ENCODE measurements at places on chromosomes 5 and 9. TPM values are rescaled to one million over a fixed set of nuclear protein-coding genes. Genes with fewer than 3 reads are reported as not detected.
A peak's percentile ranks its signal among the peaks of the same experiment; 100 is the strongest.

The CD274 gene
- 0.95 TPM for total RNA-seq

The SLC6A19 gene
- total RNA-seq = not detected

The TAF11L14 gene
- not detected for total RNA-seq

The TMEFF1 gene
- 1.2 TPM for total RNA-seq

The SLCO6A1 gene
- not detected for total RNA-seq

The CCDC69 gene
- total RNA-seq = 7.2 TPM

The TEX10 gene
- 32.7 TPM for total RNA-seq

The NLN gene
- 33.6 TPM for total RNA-seq

The SPATA31A3 gene
- not detected for total RNA-seq

The RANBP3L gene
- total RNA-seq = 1.6 TPM

The PRR16 gene
- 4.5 TPM for total RNA-seq

The PCDHGA11 gene
- total RNA-seq = 0.66 TPM

The CDKN2A gene
- 0.68 TPM for total RNA-seq

The STOM gene
- 47.0 TPM for total RNA-seq

The ELL2 gene
- 15.2 TPM for total RNA-seq

The SPOCK1 gene
- total RNA-seq = 5.9 TPM

DNA sequence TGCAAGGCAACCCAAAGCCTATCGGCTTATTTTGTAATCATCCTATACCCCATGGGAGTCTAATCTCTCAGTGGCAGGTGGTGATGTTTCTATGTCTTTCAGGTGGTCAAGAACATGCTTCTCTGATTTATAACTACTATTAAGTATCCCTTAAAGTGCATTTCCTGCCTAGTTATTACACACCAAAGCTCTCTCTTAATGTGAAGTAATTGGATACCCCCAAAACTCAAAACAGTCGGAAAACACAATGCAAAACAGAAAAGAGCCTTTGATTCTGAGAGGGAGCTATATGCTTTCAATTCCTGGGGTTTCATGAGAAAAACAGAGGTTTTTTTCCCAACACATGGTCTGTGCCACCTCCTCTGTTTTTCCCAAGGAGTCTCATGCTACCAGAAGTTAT is 416.4 kb downstream of the CSNK1G3 start:
- no peak for DNase-seq

DNA sequence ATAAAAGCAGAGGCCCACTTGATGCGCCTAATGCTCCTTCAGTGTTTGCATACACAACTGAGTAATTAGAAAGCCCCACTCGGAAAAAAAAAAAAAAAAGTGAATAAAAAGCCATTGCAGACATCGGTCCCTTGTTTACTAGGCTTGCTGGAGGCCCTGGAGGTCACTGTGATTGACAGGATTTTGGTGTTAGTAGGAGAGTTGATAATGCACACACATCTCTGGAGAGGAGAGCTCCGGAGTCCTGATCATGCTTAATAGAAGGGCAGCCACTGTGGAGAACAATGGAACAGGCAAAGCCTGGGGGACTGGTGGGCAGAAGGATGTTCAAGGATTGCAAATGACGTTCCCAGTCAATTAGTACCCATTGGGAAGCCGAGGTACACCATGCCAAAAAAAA is 152.5 kb downstream of the EFNA5 start:
- DNase-seq = no peak

GRCh38 chr9:88503081-88503844 is 31.7 kb upstream of the NXNL2 start:
- no peak for DNase-seq

DNA sequence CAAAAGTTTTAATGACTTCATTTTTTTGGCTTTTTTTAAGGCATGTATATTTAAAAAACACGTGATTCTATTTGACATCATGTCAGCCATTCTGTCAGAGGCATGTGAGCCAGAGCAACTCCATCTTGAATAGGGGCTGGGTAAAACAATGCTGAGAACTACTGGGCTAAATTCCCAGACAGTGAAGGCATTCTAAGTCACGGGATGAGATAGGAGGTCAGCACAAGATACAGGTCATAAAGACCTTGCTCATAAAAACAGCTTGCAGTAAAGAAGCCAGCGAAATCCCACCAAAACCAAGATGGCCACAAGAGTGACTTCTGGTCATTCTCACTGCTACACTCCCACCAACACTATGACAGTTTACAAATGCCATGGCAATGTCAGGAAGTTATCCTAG is 1000.6 kb upstream of the DMAC1 start:
- DNase-seq = no peak

DNA sequence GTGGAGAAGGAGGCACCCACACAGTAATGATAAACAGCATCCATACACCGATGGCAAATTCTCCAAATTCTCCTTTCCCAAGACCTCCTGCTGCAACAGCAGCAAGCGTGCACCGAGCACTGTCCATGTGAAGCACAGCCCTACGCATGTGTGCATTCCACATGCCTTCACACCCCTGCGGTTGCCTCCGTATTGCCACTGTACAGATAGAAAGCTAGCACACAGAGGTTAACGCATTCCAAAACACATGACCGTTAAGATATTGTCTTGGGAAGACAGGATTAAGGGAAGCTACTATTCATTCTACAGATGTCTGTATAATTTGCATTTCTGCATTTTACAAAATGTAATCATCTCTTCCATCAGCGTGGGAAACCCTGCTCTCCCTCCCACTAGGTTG is 6.6 kb downstream of the FLT4 start:
- no peak for DNase-seq

GRCh38 chr9:100213730-100214477 is 114.9 kb downstream of the INVS start:
- no peak for DNase-seq

DNA sequence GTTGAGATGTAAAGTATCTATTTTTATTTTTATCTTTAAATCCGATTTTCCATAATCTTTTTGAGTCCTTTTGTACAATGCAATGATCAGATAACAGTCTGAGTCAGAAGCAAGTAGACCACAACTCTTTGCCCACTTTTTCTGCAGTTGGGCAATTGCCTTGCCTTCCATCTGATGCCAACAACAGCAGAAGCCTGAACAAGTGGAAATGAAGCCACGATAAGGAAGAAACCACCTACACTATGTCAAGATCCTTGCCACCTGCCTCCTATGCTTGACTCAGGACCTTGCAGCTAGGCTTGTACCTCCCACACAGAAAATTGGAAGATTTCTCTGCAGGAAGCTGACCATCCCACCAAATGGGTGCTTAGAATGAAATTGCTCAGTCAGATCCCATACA is 78.6 kb downstream of the ANXA1 start:
- DNase-seq = peak; percentile 7

DNA sequence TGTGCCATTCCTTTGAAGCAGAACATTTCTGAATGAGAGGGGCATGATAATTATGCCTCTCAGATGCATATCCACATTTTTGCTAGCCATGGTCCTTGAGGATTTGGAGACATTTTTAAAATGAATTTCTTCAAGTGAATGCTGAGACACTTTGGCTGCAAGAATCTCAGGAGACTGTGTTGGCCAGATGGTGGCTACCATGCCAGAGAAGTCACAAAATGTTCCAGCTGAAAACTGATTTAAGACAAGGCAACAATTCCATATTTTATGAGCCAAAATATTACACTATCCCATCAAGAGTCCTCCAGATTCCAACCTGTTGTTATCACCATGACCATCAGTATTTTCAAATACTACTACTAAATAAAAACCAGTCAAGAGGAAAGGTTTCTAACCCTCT is 859.5 kb upstream of the DMAC1 start:
- DNase-seq = no peak

DNA sequence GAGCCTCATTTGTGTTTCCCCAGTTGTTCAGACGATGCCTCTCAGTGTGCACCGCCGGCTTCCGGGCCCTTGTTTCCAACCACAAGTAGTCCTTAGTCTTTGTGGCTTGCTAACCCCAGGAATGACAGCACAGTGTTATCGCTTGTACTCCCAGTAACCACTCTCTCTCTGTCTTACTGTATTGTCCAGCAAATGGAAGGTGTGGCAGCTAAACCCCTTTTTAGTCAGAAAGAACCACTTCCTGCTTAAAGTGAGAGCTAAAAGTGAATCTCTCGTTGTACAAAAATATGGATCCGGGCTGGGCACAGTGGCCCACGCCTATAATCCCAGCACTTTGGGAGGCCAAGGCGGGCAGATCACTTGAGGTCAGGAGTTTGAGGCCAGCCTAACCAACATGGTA is 61.3 kb downstream of the ENC1 start:
- peak; percentile 79 for DNase-seq

- DNase-seq = no peak
Measured at GRCh38 chr5:127031147-127031862, 947 bp upstream of the MARCHF3 start.

GRCh38 chr5:62002436-62002835 is 303.6 kb upstream of the KIF2A start:
- DNase-seq = no peak

GRCh38 chr5:160629003-160629402 is 207.3 kb downstream of the PTTG1 start:
- no peak for DNase-seq

DNA sequence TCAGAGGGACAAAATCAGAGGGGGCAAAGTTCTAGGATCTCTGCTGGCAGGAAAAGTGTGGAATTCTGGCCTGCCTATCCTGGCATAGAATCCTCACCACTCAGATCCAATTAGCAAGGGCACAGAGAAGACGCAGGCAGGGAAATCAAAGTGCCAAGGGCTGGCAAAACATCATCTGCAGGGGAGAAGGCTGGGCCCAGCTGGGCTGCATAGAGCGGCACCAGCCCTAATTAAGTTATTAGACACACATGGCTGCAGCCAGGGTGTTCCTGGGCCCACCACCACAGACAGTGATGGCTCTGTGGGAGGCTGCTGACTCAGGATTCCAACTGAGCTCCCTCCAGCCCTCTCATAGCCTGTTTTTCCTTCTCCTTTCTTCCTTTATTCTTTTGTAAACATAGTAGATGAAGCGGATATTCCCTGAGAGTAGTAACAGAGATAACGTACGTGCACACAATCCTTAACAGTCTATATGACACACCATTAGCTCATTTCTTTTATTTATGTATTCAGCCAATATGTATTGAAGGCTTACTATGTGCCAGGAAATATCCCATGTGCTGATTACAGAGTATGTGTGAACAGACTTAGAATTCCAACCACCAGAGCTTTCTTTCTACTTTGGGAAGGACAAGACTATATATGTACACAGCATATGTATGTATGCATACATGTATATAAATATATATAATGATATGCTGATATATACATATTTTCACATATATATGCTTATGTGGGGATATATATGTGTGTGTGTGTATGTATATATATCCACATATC is 236.1 kb downstream of the ASTN2 start:
- DNase-seq = no peak

- DNase-seq = no peak
Measured at GRCh38 chr5:173397516-173397915, 69.3 kb upstream of the STC2 start.

- DNase-seq = no peak
Measured at GRCh38 chr5:61293071-61293470, 39.0 kb upstream of the ZSWIM6 start.

DNA sequence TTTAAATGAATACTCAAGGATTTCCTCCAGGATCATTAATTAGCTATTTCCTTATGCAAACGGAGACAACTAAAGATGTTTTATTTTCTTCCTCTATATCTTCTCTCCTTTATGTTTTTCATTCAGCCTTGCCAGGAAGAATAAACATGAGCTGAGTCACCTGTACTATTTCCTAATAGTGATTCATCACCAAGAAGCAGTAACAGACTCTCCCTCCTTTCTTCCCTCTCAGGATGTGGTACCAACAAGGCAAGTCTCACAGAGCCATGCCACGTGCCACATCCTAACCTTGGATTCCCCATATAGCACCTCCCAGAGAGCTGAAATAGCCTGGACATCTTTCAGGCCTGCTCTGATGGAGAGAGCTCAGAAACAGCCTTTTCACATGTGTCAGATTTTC is 758.6 kb upstream of the DMAC1 start:
- peak; percentile 40 for DNase-seq

DNA sequence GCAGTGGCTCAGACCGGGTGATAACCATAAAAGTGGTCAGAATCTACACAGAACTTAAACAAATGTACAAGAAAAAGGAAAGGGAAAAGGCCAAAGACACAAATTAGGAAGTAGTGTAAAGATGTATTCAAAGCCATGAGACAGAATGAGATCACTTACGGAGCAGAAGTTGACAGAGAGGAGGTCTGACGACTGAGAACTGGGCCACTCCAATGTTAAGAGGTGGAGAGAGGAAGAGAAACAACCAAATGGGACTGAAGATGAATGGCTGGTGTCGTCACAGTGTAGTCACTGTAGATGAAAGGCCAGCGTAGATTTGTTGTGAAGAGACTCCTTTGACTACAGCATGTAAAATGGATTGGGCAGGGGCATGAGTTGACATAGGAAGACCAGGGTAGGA is 114.4 kb downstream of the DROSHA start:
- DNase-seq = no peak

DNA sequence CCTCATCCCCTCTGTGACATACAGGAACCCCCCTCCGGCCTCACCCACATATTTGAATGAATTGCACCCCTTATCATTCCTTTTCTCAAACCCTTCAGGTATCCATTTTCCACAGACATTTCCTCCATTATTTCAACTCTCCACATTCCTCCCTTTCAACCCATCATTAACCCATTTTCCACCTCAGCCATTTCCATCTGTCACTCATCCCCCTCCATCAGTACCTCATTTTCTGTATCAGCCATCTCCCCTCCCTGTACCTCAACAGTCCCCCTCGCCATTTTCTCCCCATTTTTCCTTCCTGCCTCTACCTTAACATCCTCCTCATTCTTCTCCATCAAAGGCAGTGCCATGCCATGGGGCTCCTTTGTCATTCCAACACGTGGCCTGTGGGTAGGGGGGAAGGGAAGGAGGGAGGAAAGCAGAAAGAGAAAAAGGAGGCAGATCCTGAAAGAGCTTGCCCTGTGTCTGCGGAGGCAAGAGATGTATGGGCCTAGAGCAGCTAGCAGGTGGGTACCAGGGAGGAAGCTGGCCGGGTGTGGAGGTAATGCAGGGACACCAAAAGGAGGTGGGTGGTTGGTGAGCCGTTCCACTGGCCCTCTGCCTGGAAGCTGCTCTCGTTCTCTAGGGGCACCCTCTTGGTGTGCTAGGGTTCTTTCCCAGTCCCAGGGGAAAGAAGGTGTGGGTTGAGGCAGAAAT is 1.5 kb downstream of the DNAJB5 start:
- DNase-seq = no peak

GRCh38 chr5:169223595-169223953 is 77.4 kb downstream of the SLIT3 start:
- DNase-seq = no peak

DNA sequence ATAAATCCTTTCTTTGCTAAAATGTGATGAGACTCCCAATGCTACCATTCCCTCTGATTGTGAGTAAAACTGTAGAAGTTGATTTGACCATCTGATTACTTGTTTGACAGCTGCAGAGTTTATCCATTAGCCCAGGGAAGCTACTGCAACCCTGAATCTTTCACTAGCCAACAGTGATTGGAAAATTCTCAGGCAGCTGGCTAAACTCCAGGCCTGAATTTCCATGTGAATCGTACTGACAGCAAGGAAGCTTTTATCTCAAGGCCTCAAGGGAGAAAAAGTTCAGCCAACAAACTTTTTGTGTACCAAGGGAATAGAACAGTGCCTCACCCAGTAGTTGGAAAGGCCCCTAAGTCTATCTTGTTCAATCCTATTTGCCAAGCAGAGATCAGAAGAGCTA is 246.7 kb upstream of the TRPM3 start:
- no peak for DNase-seq

Data from H4 (cell line).